ENCODE measurements at places on chromosomes 1 and 21. TPM values are rescaled to one million over a fixed set of nuclear protein-coding genes. Genes with fewer than 3 reads are reported as not detected.

The CSMD2 gene
- not detected for total RNA-seq

The KCNK2 gene
- total RNA-seq: not detected

The CAPN8 gene
- not detected for total RNA-seq

The ADGRB2 gene
- total RNA-seq: 1.2 TPM

The BTBD19 gene
- 17.2 TPM for total RNA-seq

The CCDC185 gene
- total RNA-seq: not detected

The CELA3B gene
- not detected for total RNA-seq

The TACSTD2 gene
- total RNA-seq: 0.11 TPM

The DTL gene
- 82.1 TPM for total RNA-seq

The FTCD gene
- 0.16 TPM for total RNA-seq

The TADA1 gene
- 16.0 TPM for total RNA-seq

The ADAMTS1 gene
- total RNA-seq: not detected

The F13B gene
- total RNA-seq: not detected

The CNR2 gene
- not detected for total RNA-seq

The FALEC gene
- total RNA-seq: not detected

The INKA2 gene
- total RNA-seq: 0.25 TPM

The XPR1 gene
- total RNA-seq: 18.4 TPM

The CFHR1 gene
- total RNA-seq: not detected

The NBPF6 gene
- total RNA-seq: not detected

The PRAMEF27 gene
- total RNA-seq: not detected

The COL6A1 gene
- total RNA-seq: 0.57 TPM

The FCRL6 gene
- total RNA-seq: not detected

The A3GALT2 gene
- total RNA-seq: not detected

The LAMB3 gene
- 3.1 TPM for total RNA-seq

The CYP4B1 gene
- total RNA-seq: not detected

The RPTN gene
- not detected for total RNA-seq

The FMN2 gene
- total RNA-seq: not detected

The CADM3 gene
- total RNA-seq: not detected

The NBPF11 gene
- total RNA-seq: 6.8 TPM

The APCS gene
- not detected for total RNA-seq

The OR10J1 gene
- total RNA-seq: not detected

The F3 gene
- total RNA-seq: not detected

The SLC25A34 gene
- total RNA-seq: 0.86 TPM

The C1QTNF12 gene
- total RNA-seq: 1.6 TPM

The SPRR2E gene
- not detected for total RNA-seq

The BACE2 gene
- 0.50 TPM for total RNA-seq

The LMX1A gene
- not detected for total RNA-seq

The HHAT gene
- 0.84 TPM for total RNA-seq

The SDHB gene
- total RNA-seq: 149 TPM

The TRIM58 gene
- 0.18 TPM for total RNA-seq

The GLMN gene
- 17.6 TPM for total RNA-seq

The EDN2 gene
- total RNA-seq: not detected

The LPAR3 gene
- 0.23 TPM for total RNA-seq

The NECTIN4 gene
- not detected for total RNA-seq

The KRTAP19-5 gene
- not detected for total RNA-seq

The MCOLN2 gene
- 43.5 TPM for total RNA-seq

The SLFNL1 gene
- total RNA-seq: 0.14 TPM

The DISP1 gene
- 1.9 TPM for total RNA-seq

The TMEM82 gene
- total RNA-seq: not detected

The CCDC181 gene
- 0.14 TPM for total RNA-seq

The CEPT1 gene
- total RNA-seq: 49.1 TPM

The VTCN1 gene
- total RNA-seq: not detected

The GUCA2A gene
- not detected for total RNA-seq

The NPPB gene
- total RNA-seq: not detected

The NTRK1 gene
- total RNA-seq: 4.4 TPM

The LMOD1 gene
- not detected for total RNA-seq

The SUMO3 gene
- 83.4 TPM for total RNA-seq
